Spinal cord (tissue), 10 donors: ENCODE measurements at places on chromosomes 16 and 17. TPM values are rescaled to one million over a fixed set of nuclear protein-coding genes. Genes with fewer than 3 reads are reported as not detected.

The RAB11FIP3 gene
- 43.5 TPM for total RNA-seq

The LITAFD gene
- not detected for total RNA-seq

The TEKT5 gene
- total RNA-seq: 0.69 TPM

The TRIM16 gene
- total RNA-seq: 36.1 TPM

The CDRT15 gene
- not detected for total RNA-seq
